Naive thymus-derived CD4-positive, alpha-beta T cell (primary cell): ENCODE measurements at places on chromosomes 5 and 9.

DNA sequence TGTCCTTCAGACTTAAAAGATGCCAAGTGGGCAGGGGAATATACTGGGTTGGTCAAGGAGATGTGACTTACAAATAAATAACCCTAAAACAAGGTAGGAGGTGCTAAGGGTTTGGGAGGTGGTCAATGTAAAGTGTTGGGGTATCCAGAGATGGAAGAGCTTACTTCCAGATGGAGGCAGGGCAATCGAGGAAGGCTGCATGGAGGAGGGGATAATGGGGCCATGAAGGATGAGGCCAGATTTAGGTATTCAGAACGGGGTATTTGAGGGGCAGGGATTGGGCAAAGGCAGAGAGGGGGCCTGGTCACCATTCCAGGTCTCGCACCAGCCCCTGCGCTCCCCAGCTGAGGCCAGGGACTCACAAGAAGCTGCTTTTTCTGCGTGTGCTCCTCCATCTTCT lies 57.9 kb upstream of the FBXW11 start:
- DNase-seq: no peak

DNA sequence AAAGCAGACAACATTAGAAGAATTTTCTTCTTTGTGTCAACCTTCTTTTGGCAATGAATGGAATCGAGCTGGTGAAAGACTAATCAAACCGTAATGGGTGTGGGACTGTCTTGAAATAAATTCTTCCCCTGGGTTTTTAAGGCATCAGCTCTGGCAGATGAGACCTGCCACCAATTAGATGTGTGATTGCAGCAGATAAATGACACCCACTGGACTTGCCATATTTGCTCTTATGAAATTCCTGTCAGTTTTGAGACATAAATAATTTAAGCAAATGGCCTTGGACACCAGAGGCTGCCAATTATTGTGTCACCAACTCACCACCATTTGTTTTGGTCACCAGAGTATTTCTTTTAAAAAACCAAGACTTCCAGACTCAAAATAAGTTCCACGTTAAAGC lies 135.9 kb upstream of the RGMB start:
- DNase-seq: no peak

GRCh38 chr5:22598796-22599195 lies 254.3 kb downstream of the CDH12 start:
- DNase-seq: no peak

DNA sequence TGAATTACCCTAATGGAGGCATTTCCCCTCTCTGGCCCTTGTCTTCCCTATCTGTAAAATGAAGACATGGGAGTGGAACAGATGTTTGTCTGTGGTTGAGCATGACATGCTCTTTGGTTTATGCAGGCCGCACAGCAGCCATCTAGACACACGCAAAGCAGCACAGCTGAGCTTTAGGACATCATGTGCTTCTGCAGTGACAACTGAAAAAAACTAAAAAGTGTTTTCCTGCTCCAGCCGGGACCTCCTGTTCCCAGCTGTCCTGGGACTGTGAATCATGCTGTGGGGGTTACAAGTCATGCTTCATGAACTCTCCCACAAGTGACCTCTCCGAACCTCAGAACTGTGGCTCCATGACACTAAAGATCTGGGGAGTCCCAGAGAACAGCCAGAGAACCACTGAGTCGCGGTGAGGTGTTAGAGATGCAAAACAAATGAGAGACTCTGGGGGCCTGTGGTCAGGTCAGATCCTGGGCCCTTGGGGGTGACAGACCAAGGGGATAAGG lies 1.7 kb downstream of the SMIM3 start:
- no peak for DNase-seq

GRCh38 chr5:96651047-96651446 lies 11.1 kb upstream of the CAST start:
- DNase-seq: no peak

DNA sequence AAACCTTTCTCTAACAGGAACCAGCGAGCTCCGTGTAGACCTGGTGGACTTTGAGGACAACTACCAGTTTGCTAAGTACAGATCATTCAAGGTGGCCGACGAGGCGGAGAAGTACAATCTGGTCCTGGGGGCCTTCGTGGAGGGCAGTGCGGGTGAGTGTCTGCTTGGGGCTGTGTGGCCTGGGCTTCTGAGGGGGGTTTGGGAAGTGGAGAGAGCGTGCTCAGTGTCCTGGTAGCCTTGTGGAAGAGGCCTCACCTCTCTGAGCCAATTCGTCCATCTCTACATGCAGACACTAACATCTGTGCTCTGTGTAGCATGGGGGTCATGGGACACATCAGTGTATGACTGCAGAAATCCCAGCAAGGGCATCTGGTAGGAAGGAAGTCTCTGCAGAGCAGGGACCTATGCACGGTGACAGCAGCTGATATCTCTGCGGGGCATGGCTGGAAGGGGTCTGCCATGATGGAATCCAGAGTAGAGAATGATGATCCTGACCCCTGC lies 5.9 kb downstream of the FCN2 start:
- DNase-seq: no peak

DNA sequence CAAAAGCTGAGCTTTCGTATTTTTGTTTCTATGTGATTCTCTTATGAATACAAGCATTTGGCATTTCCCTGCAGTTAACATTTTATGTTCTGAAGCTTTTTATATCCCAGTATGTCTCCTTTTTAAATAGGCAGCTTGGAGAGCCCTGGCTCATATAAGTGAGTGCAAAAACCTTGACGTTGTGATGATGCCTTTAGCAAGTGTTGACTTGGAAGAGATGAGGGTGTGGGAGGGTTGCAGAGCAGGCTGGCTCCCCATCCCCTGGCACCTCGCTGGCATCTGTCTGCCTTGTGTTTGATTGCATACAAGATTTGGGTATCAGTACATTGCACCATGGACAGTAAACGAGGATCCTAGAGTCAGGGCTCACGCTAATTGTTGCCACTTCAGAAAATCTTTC lies 42.1 kb upstream of the DIRAS2 start:
- no peak for DNase-seq

- no peak for DNase-seq
Measured at GRCh38 chr5:135695656-135696313, 117.0 kb upstream of the CXCL14 start.

DNA sequence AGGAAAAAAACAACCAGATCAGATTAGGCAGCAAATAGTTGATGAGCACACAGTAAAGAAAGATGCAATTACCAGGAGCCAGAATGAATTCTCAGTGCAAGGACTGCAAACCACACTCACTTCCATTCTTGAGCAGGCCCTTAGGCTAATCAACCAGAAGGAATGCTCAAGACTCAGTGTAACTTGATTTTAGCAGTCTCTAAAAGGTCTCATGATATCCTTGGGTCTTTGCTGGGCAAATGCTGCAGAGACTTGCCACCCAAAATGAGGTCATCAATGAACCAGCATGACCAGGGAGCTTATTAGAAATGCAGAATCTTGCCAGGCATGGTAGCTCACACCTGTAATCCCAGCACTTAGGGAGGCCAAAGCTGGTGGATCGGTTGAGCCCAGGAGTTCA lies 20.1 kb upstream of the TMEM245 start:
- DNase-seq: no peak

GRCh38 chr5:75091597-75091996 lies 39.2 kb upstream of the GCNT4 start:
- no peak for DNase-seq

DNA sequence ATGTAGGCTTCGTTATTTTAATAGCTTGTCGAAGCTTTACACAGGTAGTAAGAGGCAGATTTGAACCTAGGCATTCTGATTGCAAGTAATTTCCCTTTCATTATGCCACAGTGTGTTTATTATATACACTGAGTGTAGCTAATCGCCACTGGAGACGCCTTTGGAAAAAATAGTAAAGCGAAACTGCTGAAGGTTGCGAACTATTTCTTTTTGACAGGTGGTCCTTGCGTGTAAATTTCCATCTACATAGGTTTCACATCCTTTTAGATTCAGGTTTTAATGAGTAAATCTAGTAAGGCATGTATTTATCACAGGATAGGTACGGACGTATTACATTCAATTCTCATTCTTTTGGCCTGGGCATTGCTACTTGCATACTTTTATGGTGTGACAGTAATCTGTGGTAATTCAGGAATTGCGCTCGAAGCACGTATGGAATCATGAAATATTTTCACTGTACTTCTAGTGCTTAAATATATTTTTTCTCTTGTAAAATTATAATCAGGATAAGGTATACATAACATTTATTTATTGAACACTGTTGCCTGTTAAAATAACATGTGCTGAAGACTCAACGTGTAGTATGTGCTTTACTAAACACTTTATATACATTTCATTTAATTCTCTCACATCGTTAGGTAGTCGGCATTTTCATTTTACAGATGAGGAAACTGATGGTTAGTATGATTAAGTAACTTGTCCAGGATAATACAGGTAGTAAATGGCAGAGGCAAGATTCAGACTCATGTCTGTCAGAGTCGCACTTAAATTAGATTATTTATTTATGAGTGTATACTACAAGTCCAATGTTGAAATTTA lies 1.8 kb downstream of the MARCHF6 start:
- no peak for DNase-seq

GRCh38 chr5:58459146-58460001 lies 512 bp downstream of the PLK2 start:
- no peak for DNase-seq

DNA sequence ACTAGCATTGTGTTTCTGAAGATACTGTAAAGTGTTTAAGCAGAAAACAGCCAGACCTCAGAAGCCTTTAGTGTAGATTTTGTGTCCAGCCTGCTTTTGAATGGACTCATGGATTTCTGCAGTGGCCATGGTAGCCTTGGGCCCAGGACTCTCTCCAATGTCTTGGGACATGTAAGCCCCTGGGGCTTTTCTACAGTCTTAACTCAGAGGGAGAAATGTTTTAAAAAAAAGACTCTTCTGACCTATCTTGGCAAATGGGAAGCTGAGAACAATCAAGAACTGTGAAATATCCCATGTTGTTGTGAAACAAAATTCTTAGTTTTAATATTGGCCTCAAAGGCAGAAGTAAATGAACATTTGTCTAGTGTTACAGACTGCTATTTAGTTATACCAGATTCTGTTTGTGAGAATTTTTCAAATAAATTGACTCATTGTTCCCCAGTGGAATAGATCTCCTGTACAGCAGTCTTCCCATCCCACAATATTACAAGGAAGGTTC lies 112.5 kb upstream of the DMAC1 start:
- no peak for DNase-seq

DNA sequence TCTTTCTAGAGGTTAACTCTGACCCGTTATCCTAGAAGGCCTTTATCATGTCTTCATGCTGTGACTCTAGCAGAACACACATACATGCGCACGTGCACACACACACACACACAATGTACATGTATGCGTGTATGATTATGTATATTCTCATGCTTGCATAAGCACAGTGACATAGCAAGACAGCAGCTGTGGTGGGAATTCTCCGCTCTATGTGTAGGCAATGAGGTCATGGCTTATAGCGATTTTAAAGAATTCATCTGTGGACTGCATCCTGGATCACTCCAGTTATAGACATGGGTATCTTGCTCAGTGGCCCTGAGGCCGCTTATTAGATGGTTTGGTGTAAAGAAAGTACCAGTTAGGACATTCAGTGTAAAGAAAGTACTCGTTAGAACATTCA lies 106.2 kb downstream of the FBXL7 start:
- DNase-seq: no peak

- no peak for DNase-seq
Measured at GRCh38 chr9:69579760-69580581, 92.2 kb downstream of the APBA1 start.
